ENCODE measurements at places on chromosomes 11 and 22.

GRCh38 chr11:16833026-16833425 lies 94.6 kb downstream of the C11orf58 start:
- DNase-seq: no peak

DNA sequence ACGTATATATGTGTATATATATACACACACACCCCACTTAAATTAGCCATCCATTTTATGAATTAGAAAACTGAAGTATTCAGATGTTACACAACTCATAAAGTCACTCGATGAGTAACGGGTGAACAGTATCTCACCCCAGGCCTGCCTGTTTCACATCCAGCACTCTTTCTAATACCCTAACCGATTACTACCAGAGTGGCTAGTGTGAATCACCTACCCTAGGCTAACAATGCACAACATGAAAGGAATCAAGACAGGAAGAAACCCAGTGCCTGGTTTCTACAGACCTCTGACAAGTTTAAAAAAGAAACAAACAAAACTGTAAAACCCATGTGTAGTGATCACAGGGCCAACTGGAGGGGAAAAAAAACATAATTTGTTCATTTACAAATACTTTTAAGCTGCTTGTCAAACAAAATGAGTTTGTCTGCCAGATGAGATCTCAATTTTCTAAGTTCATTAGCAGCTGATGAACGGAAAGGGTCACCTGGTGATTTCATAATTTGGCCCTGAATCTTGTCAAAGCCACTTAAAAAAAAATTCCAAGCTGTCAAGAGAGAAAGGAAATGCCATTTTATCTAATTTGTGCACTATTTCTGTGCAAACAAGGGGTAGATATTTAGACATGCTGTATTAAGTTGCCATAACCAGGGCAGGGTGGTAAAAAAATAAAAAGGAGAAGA lies 134.8 kb downstream of the LARGE1 start:
- DNase-seq: no peak

DNA sequence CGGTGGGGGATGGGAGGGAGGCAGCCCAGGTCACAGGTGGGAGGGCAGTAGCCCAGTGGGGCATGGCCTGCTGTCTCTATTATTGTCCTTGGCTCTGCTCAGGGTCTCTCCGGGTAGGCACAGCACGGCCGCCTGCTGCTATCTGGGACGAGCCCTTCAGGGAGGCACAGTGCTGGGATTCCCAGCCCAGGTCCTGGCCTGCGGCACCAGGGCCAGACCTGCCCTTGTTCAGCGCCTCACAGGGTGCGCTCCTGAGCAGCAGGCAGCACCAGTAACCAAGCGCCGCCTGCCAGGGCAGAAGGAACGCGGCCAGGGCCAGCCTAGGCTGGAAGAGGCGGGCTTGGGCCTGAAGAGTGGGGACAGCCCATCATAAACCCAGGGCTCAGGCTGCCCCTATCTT lies 151.0 kb downstream of the MPPED1 start:
- no peak for DNase-seq

DNA sequence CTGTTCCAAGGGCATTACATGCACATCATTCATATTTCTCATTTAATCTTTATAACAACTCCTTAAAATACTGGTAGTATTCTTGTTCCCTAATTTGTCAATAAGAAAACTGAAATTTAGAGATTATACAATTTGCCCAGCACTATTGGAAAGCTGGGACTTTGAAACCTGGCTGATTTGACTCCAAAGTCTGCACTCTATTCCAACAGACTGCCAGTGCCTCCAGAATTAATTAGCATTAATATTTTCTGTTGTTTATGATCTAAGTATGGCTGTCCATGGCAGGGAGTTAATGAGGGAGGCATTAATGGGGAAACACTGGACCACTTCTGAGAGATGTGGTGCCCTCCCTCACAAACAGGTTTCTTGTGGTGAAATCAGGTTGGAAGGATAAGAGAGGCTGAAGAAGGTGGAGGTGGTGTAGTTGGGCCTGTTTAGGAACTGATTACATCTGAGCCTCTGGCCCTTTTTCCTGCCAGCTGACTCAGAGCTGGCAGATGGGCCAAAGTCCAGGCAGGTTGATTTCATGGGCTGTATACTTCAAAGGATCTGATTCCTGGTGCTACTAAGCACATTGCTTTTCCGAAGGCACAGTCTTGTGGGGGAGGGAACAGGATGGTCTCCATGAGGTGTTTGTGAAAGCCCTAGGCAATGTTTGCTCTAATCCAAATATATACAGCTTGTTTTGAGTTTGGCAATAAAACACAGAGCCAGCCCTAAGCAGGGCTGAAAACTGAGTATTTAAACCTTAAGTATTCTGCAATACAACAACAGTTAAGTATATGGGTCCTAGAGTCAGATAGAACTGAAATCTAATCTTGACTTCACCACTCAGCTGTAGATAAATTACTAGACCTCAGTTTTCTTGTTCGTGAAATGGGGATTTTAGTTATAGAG lies 21.0 kb upstream of the RAB30 start:
- no peak for DNase-seq

DNA sequence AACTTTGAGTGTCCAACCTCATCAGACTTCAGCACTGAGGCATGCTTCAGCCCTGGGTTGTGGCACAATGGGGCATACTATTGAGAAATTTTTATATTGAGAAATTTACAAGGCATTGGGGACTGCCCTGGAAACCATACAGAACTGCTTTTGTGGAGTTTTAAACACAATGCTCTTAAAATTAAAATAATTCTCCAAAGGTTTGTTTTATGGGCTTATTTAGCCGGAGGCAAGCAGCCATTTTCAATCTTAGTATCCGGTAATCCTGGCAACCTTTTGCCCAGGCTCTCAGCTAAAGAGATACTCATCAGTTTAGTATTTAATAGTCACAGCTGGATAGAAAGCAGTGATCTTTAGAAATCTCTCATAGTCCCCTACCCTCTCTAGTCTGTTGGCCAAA lies 3.1 kb upstream of the EXPH5 start:
- DNase-seq: no peak

DNA sequence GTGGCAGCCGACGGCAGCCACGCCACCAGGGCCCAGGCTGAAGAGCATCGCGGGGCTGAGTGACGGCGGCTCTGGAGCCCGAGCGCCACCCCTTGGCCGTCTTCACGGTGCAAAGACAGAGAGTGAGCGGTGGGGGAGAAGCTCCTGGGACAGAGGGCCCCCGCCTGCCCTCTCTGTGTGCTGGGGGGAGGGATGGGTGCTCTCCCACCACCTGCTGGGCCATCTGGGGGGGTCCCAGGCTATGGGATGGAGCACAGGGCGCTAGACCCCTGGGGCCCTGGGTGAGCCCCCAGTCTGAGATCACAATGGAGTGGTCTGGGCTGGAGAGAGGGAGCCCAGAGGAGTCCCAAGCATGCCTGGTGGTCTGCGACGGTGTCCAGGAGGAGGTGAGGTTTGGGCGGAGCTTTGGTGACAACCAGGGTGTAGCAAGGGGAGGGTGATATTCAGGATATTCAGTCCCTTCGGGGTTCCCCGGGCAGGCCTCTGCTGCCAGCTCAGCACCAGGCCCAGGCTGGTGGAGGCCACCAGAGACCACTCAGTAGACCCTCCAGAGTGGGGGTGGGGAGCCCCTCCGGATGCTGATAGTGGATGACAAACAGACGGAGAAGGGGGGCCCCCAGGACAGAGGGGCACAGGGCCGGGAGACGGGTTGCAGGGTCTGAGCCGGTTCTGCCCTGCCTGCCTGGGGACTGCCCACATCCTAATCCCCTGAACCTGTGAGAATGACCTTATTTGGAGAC lies 78.1 kb upstream of the PRR5 start:
- no peak for DNase-seq

GRCh38 chr11:839875-840617 lies 2.3 kb downstream of the POLR2L start:
- no peak for DNase-seq

- no peak for DNase-seq
These were observed 97.9 kb upstream of the TENM4 start for GRCh38 chr11:79538775-79539174.

GRCh38 chr11:86303257-86303656 lies 1.2 kb downstream of the HIKESHI start:
- DNase-seq: no peak

- DNase-seq: no peak
These were observed 90.1 kb downstream of the PDHX start for GRCh38 chr11:35006389-35007128.
